ENCODE measurements at places on chromosomes 7 and 10. TPM values are rescaled to one million over a fixed set of nuclear protein-coding genes. Genes with fewer than 3 reads are reported as not detected.

DNA sequence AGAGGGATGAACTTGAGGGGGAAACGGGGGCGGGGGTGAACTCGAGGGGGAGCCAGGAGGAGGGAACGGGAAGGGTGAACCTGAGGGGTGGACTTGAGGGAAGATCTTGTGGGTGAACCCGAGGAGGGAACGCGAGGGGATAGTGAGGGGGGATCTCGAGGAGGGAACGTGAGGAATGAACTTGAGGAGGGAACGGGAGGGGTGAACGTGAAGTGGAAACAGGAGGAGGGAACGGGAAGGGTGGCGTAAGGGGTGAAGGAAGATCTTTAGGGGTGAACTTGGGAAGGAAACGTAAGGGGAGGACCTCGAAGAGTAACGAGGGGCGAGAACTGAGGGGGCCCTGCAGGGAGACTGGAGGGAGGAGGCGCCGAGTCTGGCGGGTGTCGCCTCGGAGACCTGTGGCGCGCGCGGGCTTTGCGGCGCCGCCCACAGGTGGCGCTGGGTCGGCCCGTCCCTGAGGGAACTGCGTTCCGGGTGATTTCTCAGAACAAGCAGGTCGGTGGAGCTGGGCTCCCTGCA is 651 bp downstream of the MYO3A start:
- no peak for DNase-seq

The ASAH2B gene
- 15.0 TPM for polyA plus RNA-seq

- DNase-seq = no peak
Observed at GRCh38 chr7:44280993-44281721, 44.2 kb downstream of the CAMK2B start.

GRCh38 chr7:39252916-39253315 is 275.2 kb downstream of the POU6F2 start:
- DNase-seq = no peak

- DNase-seq = no peak
Observed at GRCh38 chr7:94095316-94096009, 91.3 kb upstream of the BET1 start.

Data from left renal pelvis (tissue), 4 donors.